Stimulated activated effector memory CD8-positive, alpha-beta T cell treated with anti-CD3 and anti-CD28 coated beads, Interleukin-12 subunit alpha, Interleukin-12 subunit beta, amount 100 ng/mL, for 72 hours (primary cell): ENCODE measurements at places on chromosomes 7 and 10.

- DNase-seq, result no peak
Observed at GRCh38 chr7:139886899-139887298, 57.8 kb downstream of the TBXAS1 start.

GRCh38 chr7:30252885-30253795 is 31.3 kb upstream of the ZNRF2 start:
- DNase-seq, result no peak

DNA sequence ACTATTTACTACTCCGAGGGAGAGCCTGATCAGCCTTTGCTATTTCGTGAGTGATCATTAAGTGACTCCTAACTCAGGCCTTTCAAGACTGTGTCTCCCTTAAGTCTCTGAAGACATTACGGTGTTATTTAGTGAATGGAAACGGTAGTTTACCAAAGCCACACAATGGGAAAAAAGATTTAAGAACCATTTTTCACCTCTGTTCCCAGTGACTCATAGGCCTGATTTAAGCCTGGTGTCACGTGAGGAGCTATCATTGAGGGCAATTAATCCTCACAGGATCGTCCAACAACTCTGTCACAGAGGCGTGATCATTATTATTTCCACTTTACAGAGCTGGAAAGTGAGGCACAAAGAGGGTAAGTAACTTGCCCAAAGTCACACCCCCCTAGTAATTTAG is 20.3 kb downstream of the C10orf90 start:
- DNase-seq, result no peak

GRCh38 chr10:52956861-52957260 is 184.3 kb upstream of the MBL2 start:
- DNase-seq, result no peak

DNA sequence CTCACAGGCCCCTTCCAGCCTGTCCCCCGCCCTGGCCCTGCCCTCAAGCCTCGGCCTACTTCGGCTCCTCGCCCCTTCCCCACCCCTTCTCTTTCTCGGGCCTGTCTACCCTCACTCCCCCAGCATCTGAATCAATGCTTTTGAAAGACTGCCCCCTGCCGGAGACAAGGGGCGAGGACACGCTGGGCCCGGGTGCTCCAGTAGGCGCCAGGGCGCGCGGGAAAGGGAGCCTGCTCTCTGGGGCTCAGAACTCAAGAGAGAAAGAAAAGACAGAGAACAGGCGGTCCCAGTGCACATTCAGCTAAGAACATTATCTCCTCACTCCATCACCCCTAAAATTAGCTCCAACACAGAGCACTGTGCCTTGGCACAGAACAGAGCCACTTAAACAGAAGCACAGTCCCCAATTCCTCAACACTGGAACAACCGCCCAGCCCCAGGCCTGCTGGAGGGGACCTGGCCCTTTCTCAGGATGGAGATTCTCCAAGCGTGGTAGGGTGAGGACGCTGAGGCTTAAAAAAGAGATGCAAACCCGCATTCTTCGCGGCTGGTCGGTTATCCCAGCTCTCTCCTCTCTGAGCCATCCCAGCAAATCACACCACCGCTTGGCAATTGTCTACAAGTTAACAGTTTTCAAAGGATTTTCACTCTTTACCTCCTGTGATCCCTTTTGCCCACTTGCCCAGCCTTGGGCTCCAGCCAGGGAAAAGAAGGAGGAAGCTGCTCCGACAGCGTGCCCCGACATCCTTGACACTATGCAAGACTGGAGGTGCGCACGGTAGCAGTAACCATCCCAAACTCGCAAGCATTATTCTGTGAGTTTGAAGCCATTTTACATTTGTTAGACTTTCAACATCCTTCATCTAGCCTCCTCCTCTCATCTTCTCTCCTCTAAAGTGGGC is 2.1 kb downstream of the GIGYF1 start:
- DNase-seq, result peak; percentile 84

- no peak for DNase-seq
Observed at GRCh38 chr7:102184303-102184702, 102.4 kb upstream of the SH2B2 start.

DNA sequence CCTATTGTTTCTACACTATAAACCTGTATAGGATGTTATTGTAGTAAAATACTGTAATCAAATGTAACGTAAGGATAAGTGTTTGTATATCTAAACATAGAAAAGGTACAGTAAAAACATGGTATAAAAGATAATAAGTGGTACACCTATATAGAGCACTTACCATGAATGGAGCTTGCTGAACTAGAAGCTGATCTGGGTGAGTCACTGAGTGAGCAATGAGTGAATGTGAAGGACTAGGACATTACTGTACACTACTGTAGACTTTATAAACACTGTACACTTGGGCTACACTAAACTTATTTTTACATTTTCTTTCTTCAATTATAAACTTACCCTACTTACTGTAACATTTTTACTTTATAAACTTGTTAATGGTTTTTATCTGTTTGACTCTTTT is 732.9 kb upstream of the LRRN3 start:
- DNase-seq, result no peak

DNA sequence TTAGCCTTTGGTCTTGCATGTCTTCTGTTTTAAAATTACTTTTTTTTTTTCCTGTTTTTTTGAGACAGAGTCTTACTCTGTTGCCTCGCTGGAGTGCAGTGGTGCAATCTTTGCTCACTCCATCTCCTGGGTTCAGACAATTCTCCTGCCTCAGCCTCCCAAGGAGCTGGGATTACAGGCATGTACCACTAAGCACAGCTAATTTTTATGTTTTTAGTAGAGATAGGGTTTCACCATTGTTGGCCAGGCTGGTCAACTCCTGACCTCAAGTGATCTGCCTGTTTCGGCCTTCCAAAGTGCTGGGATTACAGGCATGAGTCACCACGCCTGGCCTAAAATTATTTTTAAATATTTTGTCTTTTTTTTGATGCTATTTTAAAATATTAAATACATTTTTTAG is 38.5 kb downstream of the MLLT10 start:
- DNase-seq, result no peak

DNA sequence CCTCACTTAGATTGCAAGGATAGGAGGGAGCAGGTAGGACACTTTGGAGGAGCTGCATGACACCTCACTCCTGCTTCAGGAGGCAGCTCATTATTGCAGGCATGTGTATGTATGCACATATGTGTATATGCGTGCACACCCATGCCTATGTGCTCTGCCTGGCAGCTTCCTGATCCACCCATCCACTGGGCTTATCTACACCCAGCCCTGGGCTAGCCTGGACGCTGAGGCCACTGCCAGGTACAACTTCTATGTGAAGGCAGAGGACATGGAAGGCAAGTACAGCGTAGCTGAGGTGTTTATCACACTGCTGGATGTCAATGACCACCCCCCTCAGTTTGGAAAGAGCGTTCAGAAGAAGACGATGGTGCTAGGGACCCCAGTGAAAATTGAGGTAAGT is 13.3 kb downstream of the LRIT2 start:
- no peak for DNase-seq

DNA sequence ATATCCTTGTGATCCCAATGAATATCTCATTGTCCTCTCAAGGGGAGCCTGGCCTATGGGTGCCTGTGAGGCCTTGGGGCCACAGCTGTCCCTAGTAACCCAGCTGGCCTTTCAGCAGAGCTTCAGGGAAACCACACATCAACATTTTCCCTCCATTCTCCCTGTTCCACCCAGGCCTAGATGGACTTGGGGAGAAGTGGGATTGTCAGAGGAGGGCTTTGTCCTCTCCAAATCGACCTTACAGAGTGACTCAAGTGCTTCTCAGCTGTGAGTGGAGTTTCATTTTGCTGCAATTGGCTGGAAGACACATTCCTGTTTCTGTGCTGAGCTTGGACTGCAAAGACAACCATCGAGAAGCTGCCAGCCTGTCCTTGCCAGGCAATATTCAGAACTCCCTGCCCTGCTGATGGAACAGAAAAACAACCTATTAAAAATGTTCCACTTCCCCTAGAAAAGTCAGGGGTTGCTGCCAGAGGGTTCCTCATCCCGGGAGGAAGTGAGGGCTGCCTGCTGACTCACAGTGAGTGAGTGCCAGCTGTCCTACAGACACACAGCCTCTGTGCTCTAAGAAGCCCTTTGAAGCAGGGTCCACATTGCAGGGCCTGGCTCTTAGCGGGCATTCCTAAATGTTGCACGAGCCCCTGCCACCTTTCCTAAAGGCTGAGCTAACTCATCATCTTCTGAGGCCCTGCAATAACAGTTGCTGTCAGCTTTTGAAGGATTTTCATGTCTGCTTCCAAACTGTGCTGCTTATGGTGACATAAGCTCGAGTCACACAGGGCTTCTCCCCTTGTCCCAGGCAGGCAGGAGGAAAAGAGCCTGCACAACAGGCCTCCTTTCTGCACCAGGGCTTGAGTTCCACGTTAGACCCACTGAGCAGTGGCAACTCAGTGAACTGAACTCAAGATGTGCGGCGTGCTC is 20.5 kb downstream of the STRA8 start:
- no peak for DNase-seq

DNA sequence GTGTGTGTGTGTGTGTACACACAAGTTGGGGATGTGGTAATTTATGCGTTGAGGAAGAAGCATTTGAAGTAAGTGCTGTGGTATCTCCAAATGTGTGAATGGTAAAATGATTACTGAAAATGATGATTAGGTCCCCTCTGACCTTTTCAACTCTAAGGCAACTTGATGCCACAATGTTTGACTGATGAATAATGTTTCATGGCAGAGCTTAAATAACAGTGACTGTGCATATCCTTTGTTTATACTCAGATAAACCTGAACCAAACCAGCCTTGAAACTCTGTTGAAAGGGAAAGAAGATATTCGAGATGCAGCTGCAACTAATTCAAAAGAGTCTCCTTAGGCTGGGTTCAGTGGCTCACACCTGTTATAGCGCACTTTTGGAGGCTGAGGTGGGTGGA is 64.8 kb upstream of the YAE1 start:
- DNase-seq, result no peak

DNA sequence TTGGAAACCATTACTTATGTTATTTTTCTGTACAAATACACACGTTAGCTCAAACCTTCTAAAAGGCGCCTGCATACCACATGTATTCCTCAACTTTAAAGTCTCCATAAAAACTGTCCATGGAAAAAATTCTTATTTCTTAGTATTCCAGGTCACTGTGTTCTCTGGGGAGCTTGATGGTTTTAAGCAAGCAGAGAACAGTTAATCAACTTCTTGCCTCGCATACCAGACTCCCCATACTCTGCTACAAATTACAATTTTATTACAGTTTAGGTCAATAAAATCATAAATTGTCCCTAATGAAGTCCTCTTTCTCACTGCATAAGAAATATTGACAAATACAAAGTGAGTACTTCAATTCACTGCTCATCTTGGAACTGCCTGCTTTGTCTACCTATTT is 77.0 kb upstream of the GPR22 start:
- DNase-seq, result no peak

DNA sequence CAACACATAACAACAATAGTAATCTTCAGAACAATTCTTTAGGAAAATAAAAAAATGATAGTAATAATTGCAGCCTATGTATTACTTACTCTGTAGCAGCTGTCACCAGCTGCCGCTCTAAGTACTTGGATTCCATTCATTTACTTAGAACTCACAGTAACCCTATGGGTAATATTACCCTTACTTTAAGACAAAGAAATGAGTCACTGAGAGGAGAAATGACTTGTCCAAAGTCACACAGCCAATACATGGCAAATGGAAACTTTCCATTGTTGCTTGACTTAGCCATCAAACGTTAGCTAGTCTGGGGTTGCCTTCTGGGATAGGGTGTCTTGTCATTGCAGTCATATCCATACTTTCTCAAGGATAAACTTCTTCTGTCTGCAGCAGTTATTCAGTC is 3.6 kb downstream of the CCNY start:
- DNase-seq, result no peak

GRCh38 chr7:7517754-7518153 is 17.9 kb downstream of the COL28A1 start:
- DNase-seq, result no peak

DNA sequence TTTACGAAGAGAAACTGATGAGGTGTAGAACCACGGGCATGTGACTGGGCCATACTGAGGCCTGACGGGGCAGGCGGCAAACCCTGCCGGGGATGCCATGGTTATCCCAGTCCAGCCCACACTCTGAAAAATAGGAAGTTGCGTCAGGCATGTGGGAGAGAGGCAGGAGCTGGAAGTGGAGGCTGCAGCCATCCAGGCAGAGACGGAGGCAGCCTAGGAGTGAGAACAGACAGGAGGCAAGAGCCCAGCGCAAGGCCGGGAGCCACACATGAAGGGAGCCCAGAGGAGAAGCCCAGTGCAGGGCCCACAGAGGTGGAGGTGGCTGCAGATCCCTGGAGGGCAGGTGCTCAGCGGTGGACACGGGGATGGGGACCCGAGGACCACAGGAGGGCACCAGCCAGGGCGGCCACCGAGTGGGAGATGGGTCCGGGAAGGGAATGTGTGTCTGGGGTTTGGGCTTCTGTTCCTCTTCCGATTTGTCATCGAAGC is 175.2 kb upstream of the PPP2R2D start:
- peak; percentile 29 for DNase-seq

GRCh38 chr7:141522657-141523342 is 28.4 kb upstream of the AGK start:
- no peak for DNase-seq

DNA sequence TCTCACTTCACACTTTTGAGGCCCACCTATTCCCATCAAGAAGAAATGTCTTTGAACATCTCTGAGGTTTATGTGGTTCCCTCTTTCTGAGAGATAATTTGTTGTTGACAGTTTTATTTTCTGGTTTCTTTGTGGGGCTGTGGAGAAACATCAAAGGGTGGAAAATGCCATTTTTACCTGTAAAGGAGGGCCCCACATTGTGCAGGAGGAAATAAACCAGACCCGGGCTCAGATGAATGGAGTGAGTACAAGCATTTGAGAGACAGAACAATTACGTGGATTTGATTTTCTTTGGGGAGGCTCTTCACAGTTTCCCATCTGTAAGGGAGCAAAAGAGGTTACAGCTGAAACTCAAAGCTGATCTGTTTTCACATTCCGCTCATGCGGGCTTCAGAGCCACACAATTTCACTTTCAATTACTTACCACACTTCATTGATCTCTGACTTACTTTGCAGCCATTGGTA is 29.8 kb downstream of the ITPRIP start:
- no peak for DNase-seq

GRCh38 chr7:46076527-46076926 is 155.5 kb upstream of the IGFBP3 start:
- DNase-seq, result no peak

GRCh38 chr7:71457846-71458590 is 326.1 kb downstream of the GALNT17 start:
- no peak for DNase-seq
